ENCODE measurements at places on chromosomes 2 and 18.
A peak's percentile ranks its signal among the peaks of the same experiment; 100 is the strongest.

GRCh38 chr2:240724431-240724830 lies 32.8 kb downstream of the AQP12A start:
- DNase-seq: no peak

GRCh38 chr2:190705280-190705679 lies 56.4 kb downstream of the NAB1 start:
- DNase-seq: no peak

DNA sequence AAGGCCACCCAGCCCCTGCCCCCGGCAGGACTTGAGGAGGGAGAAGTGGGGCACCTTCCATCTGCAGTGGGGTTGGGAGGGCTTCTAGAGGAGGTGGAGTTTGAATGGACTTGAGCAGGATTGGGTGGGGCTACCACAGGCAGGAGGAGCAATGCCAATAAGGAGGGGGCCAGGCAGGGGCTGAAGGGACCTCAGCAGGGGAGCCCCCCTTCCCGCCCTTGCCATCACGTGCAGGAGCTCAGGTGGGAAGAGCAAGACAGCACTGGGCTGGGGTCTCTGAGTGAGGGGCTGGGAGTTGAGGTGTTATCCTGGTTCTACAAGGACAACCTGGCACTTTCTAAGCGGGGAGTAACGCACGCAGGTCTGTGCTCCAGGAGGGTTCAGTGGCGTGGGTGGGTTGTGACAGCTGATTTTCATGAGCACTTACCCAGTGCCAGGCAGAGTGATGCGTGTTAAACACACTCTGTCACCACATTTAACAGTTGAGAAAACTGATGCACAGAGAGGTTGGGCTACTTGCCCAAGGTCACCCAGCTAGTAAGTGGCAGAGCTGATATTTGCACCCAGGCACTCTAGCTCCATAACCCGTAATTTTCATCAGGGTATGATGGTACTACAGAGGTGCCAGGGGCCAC lies 4.8 kb downstream of the CHRND start:
- no peak for DNase-seq

- no peak for DNase-seq
These were observed 68.7 kb upstream of the CABLES1 start for GRCh38 chr18:23066504-23067039.

DNA sequence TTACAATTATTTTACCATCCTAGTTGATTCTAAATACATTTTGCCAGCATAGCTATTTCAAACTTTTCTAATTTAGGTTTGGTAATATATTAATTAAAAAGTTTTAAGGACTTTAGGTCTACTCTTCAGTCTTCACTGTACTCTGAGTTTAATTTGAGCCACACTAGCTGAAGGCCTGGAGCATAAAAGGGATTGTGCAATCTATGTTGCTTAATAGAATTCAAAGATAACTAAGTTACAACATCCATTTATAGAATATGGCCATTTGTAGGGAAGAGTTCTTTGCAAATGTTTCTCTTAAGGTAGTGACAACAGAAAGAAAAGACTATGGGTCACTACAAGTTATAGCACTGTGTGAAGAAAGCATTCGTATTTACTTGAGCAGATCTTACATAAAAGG lies 702.2 kb upstream of the NRXN1 start:
- no peak for DNase-seq

DNA sequence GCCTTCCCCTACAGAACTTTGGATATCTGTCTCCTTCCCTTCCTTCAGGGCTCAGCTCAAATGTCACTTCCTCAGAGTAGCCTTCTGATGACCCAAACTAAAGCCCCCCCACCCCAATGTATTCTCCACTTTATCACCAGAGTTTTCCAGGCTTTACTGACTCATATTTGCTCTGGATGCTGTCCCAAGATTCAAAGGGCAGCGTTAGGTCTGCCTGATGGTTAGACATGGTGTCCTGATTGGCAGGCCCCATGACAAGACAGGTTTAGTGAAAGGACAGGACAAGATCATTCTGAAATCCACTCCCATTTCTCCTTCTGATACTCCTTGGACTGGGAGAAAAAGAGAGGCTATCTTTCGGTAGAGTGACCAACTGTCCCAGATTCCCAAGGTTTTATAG lies 22.6 kb upstream of the RPIA start:
- DNase-seq: no peak

- no peak for DNase-seq
These were observed 195.1 kb downstream of the ACKR3 start for GRCh38 chr2:236764716-236765115.

- no peak for DNase-seq
These were observed 20.4 kb downstream of the FAM178B start for GRCh38 chr2:96965781-96966514.

DNA sequence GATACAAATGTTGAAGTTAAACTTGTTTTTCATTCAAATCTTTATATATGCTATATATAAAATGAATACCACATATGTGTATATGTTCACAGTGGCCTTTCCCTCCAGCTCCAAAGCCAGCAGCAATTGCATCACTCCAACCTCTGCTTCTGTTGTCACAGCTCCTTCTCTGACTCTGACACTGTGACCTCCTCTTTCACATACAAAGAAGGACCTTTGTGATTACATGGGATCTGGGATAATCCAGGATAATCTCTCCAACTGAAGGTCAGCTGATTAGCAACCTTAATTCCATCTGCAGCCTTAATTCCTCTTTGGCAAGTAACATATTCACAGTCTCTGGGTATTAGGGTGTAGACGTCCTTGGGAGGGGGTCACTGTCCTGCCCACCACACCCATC lies 8.4 kb downstream of the FLACC1 start:
- DNase-seq: no peak

- no peak for DNase-seq
These were observed 5.2 kb upstream of the ARMC9 start for GRCh38 chr2:231193216-231193615.

DNA sequence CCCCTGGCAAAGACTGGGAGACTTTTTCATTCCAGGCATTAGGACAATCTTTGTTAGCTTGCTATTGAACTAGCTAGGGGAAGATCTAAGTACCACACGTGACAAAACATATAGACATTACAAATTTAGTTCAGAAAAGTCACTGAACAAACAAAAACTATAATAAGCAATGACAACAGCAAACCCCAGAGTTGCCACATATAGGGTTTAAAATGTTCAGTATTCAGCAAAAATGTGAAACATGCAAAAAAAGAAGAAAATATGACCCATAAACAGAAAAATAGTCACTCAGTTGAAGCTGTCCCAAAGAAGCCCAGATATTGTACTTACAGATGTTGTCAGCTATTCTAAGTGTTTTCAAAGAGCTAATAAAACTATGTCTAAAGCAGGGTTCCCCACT lies 431.1 kb upstream of the CDH2 start:
- no peak for DNase-seq

DNA sequence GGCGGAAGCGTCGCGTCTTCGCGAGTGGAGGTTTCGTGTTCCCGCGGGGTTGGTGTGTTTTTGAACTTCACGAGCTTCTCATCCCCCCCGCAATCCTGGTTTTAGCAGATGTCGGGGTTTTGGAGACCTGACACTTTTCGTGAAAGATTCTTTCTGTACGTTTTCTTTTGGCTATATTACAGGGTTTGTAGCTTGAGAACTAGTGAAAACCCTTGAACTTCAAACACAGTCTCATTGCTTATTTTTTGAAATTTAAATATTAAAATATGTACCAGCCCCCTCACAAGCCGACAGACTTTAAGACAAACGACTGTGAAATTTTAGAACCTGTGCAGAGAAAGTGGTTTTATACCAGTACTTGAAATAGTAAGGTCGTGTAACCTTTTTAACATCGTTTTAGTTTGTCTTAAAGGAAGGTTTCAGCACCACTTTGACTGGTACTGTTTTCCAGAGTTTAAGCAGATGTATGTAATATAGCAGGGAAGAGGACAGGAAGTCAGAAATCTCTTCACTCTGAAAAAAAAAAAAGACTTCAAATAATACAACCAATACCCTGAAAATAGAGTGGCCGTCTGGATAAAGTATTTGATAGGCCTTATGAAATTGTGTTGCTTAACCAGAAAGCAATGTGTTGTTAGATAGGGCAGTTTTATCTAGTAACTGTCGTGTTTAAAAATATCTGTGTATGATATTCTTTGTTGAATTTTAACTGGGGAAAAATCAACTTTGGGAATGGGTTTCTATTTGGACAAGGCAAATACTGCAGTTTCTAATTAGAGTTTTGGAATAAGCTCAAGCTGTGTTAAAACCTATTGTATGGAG lies 1.4 kb downstream of the SPATS2L start:
- no peak for DNase-seq

- no peak for DNase-seq
These were observed 5.4 kb upstream of the MTCL1 start for GRCh38 chr18:8699948-8700347.

GRCh38 chr2:11405599-11406266 lies 60.2 kb downstream of the E2F6 start:
- no peak for DNase-seq

GRCh38 chr18:48195787-48196186 lies 213.4 kb downstream of the ZBTB7C start:
- DNase-seq: no peak

DNA sequence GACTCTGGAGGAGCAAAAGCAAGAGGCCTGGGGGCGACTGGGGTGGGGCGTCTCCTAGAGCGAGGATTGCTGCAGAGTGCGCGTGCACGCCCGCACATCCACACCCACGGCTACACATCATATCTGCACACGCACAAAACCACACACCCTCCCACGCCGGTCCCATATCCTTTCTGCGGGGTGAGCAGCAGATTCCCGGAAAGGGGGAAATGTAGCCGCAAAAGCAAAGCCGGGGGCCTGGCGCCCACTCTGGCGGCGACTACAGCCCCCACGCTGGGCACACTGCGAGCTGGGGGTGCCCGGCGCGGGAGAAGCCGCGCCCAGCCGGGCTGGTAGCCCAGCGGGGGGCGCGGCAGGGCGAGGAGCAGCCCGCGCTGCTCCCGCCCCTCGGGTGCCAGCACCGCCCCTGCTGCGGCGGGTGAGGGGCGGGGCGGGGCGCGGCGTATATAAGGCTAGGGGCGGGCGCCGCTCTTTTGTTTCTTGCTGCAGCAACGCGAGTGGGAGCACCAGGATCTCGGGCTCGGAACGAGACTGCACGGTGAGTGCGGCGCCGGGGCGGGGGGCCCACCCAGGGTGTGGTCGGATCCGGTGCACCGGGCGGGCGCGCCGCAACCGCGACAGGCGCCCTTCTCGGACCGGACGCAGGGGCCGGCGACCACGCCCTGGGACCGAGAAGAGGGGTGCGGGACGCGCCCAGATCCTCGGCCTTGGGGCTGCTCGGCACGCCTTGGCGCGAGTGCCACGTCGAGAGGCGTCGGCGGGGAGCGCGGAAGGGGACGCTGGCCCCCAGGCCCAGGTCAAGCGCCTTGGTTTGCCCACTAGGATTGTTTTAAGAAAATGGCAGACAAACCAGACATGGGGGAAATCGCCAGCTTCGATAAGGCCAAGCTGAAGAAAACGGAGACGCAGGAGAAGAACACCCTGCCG lies at the start of gene TMSB10:
Gene TMSB10 (plus strand): TSS at position 476 of the 927 bp plus-strand sequence.
- peak; percentile 33 for DNase-seq

- DNase-seq: no peak
These were observed 151.0 kb downstream of the CCBE1 start for GRCh38 chr18:59546188-59546587.

DNA sequence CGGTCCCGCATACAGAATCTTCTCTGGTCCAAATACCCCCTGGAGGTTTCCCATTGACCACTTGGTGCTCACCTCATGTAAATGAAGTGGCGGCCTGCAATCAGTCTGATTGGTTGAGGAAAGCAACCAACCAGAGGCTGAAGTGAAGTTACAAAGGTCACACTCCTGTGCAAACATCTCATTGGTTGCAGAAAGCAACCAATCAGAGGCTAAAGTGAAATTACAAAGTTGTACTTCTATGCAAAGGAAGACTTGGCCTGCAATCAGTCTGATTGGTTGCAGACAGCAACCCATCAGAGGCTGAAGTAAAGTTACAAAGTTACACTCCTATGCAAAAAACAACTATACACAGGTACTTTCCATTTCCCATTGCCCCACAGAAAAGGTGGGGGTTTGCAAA lies 2.5 kb upstream of the SP100 start:
- DNase-seq: no peak

GRCh38 chr2:101679801-101680487 lies 17.6 kb upstream of the MAP4K4 start:
- no peak for DNase-seq

GRCh38 chr2:182937870-182938269 lies 71.4 kb upstream of the FRZB start:
- DNase-seq: no peak

- DNase-seq: no peak
These were observed 4.4 kb upstream of the ZEB2 start for GRCh38 chr2:144524118-144525009.

DNA sequence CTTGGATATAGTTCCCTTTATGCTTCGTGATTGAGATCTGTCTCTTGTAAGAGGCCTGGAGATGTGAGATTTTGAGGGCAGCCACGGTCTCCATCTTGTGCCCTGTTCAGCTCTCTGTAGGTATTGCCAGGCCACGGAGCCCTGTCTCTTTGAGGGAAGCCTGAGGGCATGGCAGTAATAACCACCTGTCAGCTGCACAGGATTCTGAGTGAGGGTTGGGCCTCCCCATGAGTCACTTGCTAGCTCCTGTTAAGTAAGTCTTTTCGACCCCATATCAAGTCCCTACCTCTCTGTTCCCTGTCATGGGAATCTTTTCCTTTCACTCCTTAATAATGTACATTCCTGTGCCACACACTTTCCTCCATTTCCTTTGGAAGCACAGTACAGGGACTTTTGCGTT lies 20.4 kb downstream of the LYPD6B start:
- no peak for DNase-seq

DNA sequence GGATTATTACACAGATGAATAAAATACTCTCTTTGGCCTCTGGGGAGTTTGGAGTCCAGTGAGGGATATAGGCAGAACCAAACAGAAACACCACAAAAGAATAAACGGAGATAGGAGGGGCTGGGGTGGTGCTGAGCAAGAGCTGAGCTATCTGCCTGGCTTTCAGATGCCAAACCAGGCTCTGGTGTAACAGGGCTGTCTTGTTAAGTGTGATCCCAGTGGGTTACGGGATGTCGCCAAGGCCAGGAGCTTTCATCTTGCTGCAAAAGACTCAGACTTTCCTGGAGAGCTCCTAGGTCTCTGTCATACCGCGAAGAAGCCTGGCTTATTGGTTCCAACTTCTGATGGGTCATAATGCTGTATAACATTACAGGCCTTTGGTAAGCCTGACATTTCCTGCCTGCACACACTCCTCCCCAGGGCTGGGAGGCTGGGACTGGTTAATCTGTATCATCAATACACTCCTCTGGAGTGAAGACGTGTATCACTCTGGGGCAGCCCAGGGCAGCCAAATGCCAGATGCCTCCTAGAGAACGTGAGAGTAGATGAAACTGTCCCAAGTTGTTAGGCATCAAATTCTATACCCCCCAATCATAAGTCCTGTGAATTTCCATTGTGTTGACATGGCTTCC lies 60.5 kb downstream of the STPG4 start:
- no peak for DNase-seq

- DNase-seq: no peak
These were observed 66.4 kb upstream of the MSH2 start for GRCh38 chr2:47336259-47337238.

Data from NCI-H510A (cell line).